ENCODE measurements at places on chromosomes 7 and 10.

DNA sequence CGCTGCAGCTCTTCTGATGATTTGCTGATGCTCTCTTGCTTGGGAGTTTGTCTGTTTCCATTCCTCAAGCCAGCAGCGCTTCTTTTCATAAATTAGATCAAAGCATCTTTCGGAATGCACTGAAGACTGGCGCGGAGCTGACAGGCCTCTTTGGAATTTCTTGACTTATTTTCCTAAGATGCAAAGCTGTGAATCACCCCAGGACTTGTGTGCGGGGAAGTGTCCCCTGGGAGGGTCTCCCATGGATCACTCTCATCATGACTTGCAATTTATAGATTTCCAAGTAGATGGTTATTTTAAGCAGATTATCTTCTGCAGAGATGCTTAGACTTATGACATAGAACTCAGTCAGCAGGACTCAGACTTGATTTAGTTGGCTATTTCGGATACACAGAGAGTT lies 467.2 kb downstream of the TCERG1L start:
- no peak for DNase-seq

- DNase-seq = no peak
Observed at GRCh38 chr7:78074713-78075112, 276.1 kb downstream of the PHTF2 start.

GRCh38 chr7:106151459-106152312 lies 39.6 kb upstream of the SYPL1 start:
- no peak for DNase-seq

- no peak for DNase-seq
Observed at GRCh38 chr7:7210475-7211237, 28.3 kb downstream of the C1GALT1 start.

- no peak for DNase-seq
Observed at GRCh38 chr10:70271996-70272924, 11.5 kb downstream of the NPFFR1 start.

DNA sequence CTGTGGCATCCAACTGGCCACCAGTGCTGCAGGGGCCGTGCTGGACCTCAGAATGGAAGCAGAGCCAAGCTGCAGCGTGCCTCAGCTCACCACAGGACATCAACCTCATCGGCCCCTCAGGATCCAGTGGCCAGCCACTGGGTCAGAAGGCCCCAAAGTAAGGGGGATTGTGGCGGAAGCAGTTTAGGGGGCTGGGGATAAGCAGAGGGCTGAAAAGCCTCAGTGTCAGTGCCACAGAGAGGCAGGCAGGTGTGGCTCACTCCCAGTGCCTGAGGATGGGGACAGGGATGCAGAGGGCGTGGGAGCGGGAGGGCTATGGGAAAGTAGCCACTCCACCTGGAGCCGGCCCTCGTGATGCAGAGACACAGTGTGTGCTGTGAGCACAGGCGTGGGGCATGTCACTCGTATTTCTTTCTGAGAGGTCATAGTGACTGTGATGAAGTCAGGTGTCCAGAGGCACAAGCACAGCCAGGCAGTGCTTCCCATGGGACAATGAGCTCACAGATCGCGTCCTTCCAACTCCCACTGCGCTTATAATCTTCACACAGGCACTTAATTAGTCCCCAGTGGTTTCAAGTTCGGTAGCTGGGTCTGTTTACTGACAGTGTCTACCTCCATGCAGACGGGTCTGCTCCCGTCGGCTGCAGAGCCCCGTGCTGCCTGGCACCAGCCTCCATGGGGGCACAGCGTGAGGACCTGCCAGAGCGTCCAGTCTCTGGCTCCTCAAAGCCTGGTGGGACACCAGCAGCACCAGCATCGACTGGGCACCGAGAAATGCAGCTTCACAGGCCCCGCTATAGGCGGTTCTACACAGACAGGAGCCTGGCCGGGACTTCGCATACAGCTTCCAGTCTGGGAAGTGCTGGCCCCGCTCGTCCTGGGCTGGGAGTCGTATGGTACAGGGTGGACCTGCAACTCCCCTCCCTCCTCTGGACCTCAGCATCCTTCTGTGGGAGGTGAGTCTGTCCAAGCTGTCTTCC lies 42.9 kb upstream of the CNPY1 start:
- DNase-seq = no peak

DNA sequence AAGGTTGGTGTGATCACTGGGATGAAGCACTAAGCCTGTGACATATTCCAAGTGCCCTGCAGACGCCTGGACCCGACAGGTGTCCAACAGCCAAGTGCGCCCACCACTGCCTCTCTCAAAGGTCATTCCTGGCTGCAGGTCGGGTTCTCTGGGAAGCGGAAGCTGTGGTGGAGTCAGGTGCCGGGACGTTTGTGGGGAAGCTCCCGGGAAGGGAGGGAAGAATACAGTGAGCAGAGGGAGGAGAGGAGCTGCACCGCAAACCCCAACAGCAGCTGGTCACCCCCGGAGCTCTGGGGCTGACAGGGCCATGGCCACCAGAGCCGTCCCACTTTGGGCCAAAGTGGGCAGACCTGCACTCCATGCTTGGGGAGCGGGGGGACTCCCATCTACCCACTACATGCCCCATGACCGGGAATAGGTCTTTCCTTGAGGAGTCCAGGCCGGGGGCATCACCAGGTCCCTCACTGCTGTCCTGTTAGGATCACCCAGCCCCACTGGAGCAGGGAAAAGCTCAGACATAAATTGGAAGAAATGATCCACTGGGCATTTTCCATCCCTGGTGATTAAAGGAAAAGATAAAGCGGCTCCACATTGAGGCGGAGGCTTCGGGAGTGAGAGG lies 84.5 kb upstream of the PPP2R2D start:
- DNase-seq = no peak

DNA sequence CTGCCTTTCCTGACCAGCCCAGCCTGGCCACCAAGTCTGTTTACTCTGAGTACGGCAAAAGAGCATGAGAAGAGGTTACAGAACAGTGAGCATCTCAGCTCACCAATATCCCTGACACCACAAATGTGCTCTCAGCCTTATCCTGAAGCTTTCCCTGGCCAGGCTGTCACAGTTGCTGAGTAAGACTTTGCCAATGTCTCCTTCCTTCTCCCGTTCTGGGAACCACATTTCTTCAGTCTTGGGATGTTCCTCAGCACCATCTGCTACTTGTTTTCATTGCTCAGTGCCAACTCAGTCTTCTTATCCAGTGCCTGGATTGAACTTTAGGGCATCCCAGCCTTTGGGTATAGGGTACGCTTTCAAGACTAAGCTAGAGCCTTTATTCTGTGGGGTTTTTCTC lies 7.1 kb upstream of the KCNIP2 start:
- DNase-seq = no peak

GRCh38 chr7:23332193-23332592 lies 33.1 kb downstream of the MALSU1 start:
- no peak for DNase-seq
